ENCODE measurements at places on chromosomes 5 and 9.

DNA sequence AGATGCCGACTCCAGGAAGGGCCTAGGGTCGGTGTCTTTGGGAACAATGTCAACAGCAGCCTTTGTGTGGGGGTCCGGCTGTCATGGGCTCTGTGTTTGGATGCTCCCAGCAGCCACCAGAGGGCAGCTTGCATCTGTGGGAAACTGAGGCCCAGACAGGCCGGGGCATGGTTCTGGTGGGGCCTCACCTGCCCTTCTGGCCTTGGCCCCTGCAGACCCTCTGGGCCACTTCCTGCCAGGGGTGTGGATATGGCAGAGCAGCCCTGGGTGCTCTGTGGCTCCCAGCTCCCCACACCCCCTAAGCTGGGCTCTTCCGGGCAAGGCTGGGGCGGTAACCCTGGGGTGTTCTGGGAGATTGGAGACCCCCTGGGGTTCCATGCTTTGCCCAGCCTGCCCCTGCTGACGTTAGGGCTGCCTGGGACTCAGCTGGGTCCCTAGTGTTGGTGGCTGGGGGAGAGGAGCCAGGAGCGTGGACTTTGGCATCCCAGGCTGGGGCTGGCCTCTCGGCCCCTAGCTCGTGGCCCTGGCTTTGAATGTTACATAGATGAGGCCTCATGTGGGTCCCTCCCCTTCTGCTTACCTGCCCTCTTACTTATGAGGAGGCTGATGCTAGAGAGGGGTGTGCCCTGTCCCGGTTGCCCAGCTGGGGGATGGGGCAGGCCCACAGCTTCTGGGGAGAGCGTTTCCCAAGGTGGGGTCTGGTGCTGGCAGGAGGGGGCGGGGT lies 38.3 kb downstream of the RXRA start:
- DNase-seq: no peak

- no peak for DNase-seq
These were observed 167.7 kb downstream of the MPDZ start for GRCh38 chr9:13111778-13112177.

DNA sequence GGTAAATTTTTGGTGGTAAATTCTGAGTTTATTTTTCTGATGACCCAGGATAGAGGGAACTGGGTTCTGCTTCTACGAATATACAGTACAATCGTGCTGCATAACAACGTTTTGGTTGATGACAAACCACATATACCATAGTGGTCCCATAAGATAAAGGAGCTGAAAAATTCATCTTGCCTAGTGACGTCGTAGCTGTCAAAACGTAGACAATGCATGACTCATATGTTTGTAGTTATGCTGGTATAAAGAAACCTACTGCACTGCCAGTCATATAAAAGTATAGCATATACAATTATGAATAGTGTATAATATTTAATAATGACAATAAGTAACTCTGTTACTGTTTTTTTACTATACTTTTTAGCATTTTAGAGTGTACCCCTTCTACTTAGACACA lies 244.0 kb downstream of the GAS1 start:
- peak; percentile 74 for DNase-seq

DNA sequence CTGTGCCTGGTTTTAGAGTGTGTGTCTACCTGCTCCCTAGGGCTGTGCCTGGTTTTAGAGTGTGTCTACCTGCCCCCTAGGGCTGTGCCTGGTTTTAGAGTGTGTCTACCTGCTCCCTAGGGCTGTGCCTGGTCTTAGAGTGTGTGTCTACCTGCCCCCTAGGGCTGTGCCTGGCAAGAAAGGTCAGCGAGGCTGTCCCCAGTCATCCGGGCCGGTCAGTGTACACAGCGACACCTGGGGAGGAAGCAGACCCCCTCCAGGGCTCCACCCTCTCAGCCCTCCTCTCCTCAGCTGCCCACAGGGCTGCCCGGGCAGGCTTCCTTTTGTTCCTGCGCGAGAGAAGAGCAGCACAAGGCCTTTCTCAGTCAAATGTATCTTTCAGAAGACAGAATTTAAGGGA lies 4.1 kb downstream of the NRARP start:
- no peak for DNase-seq

DNA sequence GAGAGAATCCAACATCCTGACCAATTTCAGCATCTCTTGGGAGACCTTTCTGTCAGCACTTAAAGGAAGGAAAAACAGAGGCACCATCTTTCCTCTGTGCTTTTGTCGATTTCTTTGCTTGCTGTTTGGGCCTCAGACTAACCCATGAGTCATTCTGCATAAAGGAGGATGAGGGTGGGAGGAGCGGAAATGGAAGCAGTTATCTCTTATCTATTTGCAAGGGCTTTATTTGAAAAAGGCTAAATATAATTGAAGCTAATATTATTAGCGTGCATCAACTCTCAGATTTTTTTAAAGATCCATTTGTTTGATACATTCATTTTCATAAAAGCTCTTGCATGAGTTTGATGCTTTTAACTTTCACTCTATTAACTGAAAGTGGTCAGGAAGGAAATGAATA lies 72.9 kb downstream of the ZNF622 start:
- peak; percentile 21 for DNase-seq

GRCh38 chr5:6178846-6179532 lies 199.4 kb downstream of the MED10 start:
- no peak for DNase-seq

GRCh38 chr5:74095871-74096270 lies 469.9 kb downstream of the ARHGEF28 start:
- DNase-seq: peak; percentile 6

DNA sequence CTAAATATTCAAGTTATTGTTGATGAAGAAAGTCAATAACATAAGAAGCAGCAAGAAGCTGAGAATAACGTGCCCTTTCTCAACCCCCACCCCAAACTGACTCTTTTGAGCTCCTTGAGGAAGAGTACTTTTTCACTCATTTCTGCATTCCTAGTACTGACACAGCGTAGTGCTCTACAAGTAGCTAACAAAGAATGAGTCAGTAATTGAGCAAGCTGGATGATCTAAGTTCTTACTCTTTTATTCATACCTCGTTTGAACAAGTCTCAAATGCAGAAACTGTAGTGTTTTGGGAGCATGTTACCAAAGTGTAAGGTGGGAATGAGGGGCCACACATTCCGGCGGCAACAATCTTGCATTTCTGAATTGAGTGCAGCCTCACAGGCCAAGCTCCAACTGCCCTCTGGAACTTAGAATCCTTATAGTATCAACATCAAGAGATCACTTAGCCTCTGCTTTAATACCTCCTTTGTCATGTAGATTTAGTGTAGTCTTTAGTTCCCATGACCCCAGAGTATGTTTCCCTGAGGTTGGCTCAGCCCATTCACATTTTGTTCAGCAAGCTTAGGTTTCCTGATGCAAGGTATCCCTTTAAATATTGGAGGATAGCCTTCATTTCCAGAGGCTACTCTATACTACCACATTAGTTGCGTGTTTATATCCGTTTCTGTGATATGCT lies 152.0 kb downstream of the PRR16 start:
- peak; percentile 93 for DNase-seq

GRCh38 chr5:125006011-125006685 lies 259.7 kb upstream of the ZNF608 start:
- no peak for DNase-seq

DNA sequence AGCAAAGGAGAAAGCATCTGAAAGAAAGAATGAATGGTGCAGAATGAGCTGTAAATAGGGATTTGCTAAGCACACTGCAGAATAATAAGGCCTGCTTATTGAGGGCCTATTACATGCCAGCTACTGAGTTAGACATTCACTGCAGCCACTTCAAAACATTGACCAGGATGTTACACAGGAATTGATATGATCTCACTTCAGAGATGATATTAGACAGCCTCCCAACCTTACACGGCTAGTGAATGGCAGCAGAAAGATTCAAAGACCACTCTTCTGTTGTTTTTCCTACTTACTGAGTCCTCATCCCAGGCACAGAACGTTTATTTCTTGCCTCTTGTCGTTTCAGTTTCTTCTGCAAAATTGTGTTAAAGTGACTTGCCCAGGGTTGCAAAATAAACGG lies 1209.9 kb upstream of the WWC1 start:
- no peak for DNase-seq

- no peak for DNase-seq
These were observed 150.7 kb downstream of the SLC28A3 start for GRCh38 chr9:84189904-84190303.

- no peak for DNase-seq
These were observed 23.0 kb upstream of the PPP1R26 start for GRCh38 chr9:135456436-135457104.

DNA sequence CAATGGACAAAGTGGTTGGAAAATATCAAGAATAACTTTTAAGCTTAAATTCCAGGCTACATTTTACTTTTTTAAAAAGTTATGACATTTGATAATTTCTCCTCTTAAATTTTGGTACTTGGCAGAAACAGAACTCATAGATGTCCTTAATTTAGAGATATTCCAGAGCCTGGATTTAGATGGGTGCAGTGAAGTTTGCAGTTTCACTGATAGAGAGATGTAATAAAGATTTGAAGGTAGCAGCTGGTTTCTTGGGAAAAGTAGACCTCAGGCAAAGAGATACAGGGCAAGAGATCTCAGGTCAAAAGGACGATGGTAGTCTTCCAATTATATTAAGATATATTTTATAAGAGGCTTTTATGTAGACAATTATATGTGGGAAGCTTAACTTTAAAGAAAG lies 134.6 kb downstream of the ISL1 start:
- DNase-seq: no peak

DNA sequence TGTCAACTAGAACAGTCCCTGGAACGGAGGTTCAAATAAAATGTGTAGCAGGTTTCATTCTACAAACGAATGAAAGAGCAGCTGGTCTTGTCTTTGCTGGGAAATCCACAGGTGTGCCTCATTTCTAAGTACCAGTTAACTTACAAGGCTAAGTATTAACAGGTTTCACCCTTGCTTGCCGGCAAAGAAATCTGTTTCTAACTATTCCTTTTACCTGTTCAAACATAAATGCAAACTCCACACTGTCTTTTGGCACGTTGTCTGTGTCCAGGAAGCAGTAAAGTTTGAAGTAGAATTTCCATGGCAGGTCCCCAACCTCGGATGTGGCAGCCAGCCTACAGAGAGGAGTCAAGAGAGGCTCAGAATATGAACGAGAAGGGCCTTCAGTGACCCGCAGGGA lies 54.4 kb upstream of the RETREG1 start:
- DNase-seq: no peak

DNA sequence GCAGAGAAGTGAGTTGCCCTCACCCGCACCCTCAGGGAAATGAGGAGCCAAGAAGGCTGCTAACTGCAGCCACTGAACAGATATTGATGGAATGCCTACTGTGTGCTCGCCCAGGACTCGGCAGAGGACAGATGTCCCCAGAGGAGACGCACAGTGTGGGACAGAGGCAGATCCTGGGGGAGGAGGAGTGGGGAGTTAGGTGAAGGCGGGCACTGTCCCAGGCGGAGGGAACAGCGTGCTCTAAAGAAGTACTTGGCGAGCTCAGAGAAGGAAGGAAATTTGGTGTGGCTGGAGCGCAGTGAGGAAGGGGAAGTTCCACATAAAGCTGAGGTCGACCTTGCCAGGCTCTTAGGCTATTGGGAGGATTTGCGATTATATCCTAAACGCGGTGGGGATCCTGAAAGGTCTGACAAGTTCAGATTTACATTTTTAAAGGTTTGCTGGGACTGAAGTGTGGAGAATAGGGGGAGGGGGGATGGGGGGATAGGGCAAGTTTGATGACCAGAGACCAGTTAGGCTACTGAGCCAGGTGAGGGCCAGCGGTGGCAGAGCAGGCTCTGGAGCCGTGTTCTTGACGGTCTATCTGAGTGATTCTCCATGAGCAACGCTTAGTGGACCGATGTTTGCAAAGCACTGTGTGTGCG lies 23.6 kb upstream of the CERCAM start:
- DNase-seq: no peak

- DNase-seq: peak; percentile 94
These were observed 25.7 kb downstream of the RAPGEF1 start for GRCh38 chr9:131714161-131714646.

DNA sequence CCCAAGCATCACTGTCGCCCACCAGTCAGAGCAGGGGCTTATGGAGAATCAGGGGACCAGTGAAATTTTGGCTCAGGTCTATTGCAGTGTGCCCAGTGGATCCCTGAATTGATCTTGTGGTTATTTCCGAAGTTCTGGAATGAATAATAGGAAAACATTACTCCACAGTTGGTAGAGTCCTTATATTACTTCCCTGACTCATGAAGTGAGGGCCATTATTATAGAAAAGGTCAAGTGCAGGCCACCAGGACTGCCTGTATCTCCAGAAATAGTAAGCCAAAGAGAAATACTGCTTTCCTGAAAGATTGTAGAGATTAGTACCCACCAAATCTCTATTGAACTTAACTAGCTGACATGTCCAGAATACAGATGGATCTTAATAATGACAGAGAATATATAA lies 335.0 kb downstream of the NPR3 start:
- DNase-seq: peak; percentile 11

DNA sequence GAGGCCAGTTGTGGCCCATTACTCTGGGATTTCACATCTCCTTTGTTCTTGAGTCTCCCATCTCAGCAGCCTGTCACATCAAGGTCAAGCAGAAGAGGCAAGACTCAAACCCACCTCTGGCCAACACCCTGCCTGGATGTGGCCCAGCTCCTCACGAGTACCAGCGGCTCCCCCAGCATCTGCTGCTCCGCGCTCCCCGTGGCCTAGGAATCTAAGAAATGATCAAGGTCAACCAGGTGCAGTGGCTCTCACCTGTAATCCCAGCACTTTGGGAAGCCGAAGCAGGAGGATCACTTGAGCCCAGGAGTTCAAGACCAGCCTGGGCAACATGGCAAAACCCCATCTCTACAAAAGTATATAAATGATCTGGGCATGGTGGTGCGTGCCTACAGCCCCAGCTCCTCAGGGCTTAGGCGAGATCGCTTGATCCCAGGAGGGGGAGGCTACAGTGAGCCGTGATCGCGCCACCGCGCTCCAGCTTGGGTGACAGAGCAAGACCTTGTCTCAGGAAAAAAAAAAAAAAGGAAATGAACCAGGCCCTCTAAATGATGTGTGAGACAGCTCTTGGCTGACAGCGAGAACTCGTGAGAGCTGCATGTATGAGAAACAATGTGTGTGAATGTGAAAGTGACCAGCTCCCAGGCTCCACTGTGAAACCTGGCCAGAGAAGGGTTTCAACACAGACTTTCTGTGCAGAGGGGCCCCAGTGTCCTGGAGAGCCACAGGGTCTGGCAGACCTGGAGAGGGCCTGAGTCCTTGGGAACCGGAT lies 61.6 kb upstream of the ANGPTL2 start:
- DNase-seq: peak; percentile 65

DNA sequence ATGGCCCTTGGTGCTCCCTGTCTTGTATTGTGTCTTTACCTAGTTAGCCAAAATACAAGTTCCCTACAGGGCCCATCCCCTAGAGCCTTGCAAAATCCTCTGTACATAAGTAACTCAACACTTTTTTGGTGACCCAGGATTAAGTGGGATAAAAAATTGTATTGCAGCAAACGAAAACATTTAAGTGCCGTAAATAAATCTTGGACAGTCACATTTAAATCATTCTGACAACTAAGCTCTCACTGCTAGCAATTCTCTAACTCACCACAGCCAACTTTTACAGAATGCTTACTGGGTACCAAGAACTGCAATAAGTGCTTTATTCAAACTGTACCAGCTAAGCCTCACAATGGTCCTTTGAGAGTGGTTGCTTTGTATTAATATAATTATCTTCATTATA lies 56.6 kb downstream of the GNAQ start:
- DNase-seq: no peak

GRCh38 chr9:8857068-8857925 lies 1057.7 kb upstream of the DMAC1 start:
- peak; percentile 6 for DNase-seq
